Thoracic aorta (tissue), 2 donors: ENCODE measurements at places on chromosomes 7 and 10.

GRCh38 chr7:40219917-40220316, 85.1 kb downstream of the SUGCT start:
- no peak for DNase-seq

DNA sequence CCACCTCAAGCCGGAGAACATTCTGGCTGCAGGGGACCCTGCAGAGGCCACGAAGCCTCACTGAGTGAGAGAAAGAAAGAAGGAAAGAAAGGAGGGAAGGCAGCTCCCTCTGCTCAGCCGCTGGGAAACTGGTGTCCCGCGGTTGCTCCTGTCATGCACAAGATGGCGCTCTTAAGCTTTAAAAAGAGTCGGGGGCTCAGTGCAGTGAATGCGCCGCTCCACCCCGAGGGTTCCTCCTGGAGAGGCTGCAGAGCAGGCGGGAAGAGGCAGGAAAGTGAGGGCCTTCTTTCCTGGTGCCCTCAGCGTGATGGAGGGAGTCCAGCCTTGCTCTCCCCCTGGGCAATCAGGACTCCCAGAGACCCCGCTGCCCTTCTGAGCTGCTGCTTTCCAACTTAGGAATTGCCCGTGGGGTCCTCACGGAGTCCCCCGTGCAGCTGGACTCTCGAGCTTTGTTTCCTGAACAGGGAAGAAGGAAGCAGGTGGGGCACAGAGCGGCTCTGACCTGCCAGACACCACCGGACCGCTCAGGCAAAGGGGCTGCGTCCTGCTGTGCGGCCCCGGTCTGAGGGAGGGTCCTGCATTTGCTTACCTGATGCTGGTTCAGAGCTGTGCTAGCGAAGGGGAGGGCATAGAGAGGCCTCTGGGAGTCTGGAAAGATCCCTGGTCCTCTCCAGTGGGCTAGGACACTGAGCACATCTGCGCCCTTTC, 141.9 kb upstream of the MKI67 start:
- DNase-seq, result no peak

DNA sequence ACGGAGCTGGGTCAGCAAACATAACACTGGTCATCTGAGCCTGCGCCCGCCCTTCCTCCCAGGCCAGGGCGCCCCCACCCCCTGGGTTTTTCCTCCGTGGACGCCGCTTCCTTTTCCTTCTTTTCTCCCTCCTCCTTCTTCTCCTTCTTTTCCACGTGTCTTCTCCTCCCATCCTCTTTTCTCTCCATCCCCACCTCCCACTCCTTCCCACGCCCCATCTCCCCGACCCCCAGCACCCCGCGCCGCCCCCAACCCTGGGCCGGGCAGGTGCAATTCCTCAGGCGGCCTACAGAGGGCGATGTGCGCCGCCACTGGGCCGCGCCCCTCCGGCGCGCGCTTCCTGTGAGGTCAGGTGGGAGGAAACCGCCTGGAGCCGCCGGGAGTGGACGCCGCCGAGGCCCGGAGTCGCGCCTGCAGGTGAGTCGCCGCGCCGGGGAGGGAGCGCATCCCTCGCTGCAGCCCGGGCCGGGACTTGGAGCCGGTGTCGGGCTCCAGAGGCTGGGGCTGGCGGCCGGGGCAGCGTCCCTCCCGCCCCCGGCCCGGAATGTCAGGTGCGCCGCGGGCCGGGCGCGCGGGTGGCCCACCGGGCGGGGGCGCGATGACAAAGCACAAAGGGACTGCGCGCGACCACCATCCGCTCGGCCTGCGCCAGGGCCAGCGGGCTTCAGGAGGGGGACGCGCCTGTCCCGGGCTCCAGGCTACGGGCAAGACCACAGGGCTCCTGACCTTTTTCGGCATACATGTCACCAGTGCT, at the start of gene FAM241B:
TSS of gene FAM241B (plus strand) at position 351 of the 754 bp plus-strand sequence. CDS start 1,497 bp downstream, outside the sequence.
- DNase-seq, result no peak

GRCh38 chr7:129489491-129489890, 12.8 kb upstream of the SMKR1 start:
- DNase-seq, result no peak

- no peak for DNase-seq
Measured at GRCh38 chr7:134030460-134030865, 96.7 kb upstream of the LRGUK start.

DNA sequence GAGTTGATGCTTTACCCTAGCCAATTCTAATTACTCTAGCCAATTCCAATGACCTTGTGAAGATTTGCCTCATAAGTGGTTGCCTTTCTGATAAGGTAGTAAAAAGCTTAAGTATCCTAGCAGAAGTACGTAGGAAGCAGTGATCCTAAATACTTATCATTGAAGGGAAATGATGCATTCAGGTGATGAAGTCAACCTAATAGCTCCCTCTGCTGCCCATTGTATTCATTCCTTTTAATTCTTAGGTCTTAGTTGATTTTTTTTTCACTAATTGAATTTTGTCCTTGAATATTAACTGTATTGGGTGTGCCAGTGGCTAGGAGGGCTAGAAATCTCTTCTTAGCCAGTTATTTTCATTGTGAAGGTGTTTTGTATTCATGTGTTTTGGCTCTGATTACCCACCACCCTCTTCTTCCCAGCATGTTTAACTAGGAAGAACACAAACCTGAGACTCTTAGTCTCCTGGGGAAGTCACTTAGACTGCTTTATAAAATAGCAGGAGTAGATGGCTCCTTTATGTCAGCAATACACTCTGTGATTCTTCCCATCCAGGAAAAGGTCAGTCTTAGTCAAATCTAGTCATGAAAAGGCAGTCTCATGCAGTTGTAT, 46.3 kb downstream of the PLEKHA8 start:
- DNase-seq, result no peak

GRCh38 chr7:17205910-17206309, 92.5 kb upstream of the AHR start:
- DNase-seq, result no peak

DNA sequence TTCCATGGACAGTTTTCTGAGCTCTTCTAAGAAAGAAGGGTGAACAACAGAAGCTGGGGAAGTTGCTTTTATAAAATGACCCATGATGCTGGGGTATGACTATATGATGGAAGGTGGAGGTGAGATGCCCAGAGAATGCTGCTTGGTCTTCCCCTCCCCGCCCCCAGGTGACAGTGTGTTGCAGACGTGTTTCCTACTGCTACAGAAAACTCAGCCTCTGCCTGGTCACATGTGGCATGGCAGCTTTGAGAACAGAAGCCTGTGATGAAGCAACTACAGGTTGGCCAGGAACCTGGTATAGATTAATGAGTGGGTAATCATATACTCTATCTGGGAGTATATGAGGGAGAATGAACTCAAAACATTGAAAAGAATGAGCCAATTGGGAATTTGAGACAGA, 67.1 kb downstream of the MTURN start:
- DNase-seq, result no peak

DNA sequence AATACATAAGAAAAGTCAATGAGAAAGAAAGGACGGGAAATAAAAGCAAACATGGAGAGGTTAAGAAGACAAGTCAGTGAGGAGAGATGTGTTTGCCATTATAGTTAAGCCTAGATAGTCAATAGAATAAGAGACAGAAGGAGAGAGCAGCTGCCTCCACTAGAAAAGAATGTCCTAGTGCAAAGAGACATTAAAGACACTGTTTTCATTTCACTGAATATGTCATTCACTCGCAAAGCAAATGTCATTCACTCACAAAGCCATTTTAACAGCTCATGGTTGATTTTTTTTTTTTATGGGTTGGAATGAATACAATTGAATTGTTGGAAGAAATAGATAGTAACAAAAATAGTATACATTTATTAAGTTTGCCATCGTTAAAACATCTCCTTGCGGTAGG, 1007.6 kb downstream of the DNAJB9 start:
- DNase-seq, result no peak

DNA sequence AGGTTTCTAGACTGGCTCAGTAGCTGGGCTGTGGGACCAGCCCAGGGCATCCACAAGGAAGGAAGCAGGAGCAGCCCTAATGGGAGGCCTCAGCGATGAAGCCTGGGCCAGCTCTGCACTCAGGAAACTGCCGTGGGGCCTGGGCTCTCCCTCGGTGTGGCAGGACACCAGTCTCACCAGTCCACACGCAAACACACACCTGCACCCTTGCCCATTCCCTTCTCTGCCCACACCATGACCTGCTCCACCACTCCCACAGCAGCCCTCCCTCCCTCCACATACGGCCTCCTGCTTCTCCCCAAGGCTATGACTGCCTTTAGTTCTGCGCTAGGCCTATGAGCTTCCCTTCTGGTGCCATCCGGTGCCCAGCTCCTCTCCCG, 7.1 kb downstream of the FGF8 start:
- no peak for DNase-seq

- no peak for DNase-seq
Measured at GRCh38 chr7:65960351-65961074, 21.5 kb downstream of the GUSB start.

DNA sequence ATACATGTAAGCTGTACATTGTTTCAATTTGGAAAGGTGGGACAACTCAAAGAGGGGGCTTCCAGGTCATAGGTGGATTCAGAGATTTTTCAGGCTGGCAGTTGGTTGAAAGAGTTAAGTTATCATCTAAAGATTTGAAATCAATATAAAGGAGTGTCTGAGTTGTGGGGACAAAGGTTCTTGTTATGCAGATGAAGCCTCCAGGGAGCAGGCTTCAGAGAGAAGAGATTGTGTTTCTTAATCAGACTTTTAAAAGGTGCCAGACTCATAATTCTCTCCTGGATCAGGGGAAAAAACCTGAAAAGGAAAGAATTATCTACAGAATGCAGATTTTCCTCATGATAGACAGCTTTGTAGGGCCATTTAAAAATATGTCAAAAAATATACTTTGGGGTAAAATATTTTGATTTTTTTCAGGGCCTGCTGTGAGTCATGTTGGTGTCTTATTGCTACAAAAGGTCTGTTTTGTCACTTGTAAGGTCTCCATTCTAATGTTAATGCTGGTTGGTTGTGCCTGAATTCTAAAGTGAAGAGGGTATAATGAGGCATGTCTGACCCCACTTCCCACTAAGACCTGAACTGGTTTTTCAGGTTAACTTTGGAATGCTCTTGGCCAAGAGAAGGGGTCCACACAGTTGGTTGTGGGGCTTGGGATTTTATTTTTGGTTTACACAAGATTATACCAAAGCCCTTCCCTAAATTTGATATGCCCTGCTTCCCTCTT, 52.7 kb upstream of the PRSS1 start:
- no peak for DNase-seq

DNA sequence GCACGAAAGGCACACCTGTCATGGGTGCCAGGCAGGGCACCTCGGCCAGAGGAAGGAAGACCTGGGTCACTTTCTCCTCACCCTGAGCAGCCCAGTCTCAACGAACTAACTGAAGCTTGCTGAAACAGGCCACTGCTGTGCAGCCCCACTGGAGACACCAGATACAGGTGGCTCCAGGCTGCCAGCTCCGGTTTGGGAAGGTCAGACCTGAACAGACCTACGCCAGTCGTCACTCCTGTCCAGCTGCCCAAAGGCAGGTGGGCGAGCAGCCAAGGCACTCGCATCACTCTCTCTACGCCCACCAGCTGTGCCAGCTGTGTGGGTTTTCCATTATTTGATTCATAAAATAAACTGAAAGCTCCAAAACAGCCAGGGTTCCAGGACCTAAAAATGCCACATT, 256.1 kb downstream of the ZMYND11 start:
- DNase-seq, result no peak

DNA sequence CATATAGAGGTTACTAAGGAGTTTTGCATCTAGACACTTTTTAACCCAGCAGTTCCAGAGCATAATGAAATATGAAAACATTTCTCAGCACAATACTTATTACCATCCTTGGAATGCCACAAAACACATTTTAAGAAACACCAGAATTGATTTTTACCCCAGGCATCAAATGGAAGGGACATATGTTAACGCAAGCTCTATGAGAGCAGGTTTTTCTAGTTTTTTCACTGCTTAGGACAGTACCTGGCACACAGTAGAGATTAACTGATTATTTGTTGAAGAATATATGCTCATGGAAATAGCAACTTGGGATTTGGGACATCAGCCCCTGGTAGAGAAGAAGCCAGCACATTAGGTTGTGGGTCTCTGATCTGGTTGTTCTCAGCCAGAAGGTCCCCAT, 67.0 kb upstream of the ARID5B start:
- DNase-seq, result no peak

- DNase-seq, result no peak
Measured at GRCh38 chr7:36285276-36285675, 104.4 kb upstream of the ANLN start.

DNA sequence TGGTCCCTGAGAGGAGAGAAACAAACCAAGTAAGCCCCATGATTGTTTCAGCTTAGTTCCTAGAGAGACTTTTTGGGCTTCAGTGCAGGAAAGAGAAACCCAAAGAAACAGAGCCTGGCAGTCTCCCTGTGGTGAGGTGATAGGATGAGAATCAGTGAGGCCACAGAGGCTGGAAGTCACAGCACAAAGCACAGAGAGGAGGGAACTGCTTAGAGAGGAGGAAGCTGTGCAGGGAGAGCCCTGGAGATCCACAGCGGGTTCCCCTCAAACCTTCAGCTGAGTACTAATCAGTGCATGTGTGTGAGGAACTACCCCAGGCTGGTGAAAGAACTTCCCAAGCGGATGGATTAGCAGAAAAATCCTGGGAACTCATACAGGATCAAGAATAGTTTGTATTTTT, 27.4 kb upstream of the HECW1 start:
- DNase-seq, result no peak

GRCh38 chr10:1418031-1418550, 319.2 kb downstream of the ADARB2 start:
- DNase-seq, result no peak

DNA sequence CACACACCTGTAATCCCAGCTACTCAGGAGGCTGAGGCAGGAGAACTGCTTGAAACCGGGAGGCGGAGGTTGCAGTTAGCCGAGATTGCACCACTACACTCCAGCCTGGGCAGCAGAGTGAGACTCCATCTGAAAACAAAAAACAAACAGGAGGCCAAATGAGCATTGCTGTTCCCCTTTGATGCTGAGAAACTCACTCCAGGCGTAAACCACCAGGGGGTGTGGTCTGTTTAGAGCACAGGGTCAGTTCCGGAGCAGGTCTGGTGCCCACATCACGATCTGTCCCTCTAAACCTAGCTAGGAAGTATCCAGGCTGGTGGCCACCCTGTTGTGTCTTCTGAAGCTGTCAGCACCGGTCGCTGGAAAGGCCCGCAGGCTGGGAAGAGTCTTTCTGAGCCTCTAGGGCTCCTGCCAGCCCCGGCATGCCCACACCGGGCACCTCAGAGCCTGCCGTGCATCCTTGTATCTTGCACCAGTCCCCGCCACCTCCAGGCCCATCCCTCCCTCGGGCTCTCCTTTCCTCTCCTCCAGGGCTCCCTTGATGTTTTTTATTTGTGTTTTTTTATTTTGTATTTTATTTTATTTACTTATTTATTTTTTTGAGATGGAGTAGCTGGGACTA, 66.3 kb upstream of the SH2B2 start:
- DNase-seq, result no peak

DNA sequence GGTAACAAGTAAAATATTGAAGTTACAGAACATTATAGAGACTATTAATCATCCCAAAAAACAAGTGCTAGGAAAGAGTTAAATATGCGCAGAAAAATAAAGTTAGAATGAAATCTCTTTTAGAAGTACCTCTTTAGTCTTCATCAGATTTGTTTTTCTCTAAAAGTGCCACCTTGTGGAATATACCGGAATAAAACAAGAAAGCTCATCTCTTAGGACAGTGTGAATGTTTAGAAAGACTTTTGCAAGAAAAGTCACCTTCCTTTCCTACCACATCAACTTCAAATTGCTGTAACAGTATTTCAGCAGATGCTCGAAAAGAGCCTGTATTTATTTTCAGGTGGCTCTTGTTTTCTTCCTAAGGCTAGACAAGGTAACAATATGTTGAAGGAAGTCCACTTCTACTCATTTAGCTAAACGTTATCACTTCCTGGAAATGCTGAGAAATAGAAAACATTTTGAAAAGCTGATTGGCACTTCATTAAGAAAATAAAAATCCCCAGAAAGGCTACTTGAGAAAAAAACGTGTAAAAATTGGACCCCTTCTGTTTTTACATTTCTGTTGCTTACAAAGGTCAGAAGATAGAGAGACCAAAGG, 19.8 kb upstream of the FAM133B start:
- DNase-seq, result no peak
